ENCODE measurements at places on chromosomes 7 and 10.

GRCh38 chr7:31083210-31083786, 31.2 kb downstream of the ADCYAP1R1 start:
- DNase-seq = no peak

DNA sequence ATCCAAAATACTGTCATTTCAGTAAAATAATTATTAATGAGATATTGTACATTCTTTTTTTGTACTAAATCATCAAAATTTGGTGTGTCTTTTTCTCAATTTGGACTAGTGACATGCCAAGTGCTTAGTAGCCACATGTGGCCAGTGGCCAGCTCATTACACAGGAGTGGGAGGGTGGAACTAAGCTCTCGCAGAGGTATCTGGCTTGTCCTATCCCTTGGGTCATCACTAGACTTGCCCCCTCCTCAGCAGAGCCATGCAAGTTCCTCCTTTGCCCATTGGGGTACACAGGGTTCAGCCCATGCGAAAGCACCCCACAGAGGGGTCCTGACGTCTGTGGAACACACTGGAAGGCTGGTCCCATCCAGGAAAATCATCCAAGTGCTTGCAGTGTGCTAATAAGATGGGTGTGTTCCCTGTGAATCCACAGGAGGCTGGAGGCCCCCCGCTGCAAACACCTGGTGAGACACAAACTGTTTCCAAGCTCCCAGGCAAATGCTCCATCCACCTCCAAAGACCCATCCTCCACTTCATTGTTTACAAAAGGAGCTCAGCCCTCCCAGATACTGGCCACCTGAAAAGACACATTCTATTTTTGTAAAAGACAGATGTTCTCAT, 1.3 kb downstream of the ARHGAP22 start:
- no peak for DNase-seq

DNA sequence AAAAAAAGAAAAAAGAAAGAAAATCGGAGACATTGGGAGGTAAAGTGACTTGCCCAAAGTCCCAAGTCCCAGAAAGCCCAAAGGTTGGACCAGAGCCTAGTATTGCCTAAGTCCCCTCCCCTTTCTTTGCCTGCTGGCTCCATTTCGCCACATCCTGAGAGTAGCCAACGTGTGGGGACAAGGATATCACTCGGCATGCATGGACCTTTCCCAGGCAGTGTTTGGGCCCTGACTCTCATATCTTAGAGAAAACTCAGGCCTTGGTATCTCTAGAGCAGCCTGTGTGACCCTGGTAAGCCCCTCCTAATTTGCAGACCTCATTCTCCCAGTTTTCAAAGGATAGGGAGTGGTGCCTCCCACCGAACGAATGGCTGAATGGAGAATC, 294.2 kb upstream of the ZMIZ1 start:
- DNase-seq = no peak

DNA sequence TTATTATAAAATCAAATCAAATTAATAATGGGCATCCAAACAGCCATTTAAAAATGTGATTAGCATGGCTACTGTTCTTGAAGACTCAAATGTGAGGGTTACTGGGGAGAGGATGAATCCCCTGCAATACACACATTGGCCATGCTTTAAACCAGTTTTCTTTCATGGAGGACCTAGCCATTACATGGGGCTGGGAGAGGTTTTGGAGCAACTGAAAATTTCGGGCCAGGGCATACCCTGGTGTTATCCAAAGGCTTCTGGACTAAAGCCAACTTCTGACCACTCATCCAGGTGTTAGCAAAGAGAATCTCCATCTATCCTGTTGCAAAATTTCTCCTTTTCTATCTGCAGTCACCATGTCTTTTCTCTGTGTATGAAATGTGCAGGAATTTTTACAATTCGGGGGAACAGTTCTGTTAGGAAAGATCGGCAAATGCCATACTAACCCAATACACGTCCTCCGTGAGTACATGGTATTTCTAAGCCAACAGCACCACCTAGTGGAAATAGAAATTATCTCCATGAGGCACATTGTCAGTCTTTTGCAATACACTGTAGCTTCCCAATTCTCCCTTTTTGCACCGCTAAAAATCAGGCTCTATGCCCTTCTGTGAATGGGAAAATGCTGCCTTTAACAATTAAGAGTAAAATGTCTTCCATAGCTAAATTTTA, 47.0 kb upstream of the ZNF107 start:
- peak; percentile 5 for DNase-seq

DNA sequence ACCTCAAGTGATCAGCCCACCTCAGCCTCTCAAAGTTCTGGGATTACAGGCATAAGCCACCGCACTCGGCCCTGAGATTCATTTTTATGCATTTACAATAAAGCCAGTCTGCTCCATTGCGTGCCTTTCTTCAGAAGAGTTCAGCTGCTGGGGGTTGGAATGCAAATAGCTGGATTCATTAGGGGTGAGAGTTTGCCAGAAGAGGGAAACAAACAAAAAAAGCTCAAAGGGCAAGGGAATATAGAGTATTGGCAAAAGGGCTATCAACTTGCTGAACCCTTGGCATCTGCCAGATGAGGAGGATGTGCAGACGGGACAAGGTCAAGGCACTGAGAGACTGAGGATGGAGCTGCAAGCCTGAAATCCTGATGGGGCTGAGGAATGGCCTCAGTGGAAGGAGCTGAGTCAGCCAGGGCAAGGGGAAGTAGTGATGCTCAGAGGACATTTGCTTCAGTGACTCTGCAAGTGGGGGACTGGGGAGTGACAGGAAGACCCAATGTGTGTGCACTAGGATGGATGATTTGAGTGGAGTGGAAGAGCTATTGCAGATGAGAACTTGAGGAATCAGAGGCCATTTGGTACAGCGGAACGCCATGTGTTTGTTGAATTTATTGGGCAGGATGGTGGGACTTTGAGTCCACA, 75.0 kb upstream of the ARMC3 start:
- DNase-seq = no peak

GRCh38 chr10:78178940-78179339, 145.3 kb downstream of the RPS24 start:
- DNase-seq = no peak

DNA sequence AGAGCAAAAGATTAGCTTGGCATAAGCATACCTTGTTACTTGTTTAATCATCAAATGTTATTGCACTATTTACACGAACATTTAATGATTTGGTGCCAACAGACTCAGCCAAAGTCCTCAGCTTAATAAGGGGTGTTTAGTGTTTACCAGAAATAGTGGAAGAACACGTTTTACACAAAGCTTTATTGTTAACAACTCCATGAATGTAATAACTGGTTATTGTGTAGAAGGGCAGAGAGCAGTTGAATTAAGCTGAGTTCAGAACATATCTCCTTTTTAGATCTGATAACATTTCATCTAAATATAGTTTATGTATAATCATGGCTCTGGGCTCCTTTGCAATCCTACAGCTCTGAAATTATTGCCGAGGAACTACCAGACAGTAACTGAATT, 99.1 kb downstream of the CABCOCO1 start:
- DNase-seq = no peak

DNA sequence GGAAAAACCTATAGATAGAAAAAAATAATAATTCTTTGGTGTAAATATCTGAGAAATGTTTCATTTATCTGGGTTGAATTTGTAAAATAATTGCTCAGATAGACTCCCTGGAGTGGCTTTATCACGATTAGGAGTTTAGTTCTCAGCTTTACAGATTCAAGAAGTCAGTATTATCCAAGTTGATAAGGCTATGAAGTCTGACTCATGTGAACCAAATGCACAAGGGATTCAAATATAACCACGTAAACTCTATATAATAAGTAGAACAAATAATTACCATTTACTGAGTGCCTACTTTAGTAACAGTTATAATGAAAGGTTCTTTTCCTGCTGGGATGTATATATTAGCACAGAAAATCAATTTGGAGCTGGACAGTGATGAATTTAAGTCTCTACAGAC, 290.4 kb downstream of the PRKG1 start:
- no peak for DNase-seq

DNA sequence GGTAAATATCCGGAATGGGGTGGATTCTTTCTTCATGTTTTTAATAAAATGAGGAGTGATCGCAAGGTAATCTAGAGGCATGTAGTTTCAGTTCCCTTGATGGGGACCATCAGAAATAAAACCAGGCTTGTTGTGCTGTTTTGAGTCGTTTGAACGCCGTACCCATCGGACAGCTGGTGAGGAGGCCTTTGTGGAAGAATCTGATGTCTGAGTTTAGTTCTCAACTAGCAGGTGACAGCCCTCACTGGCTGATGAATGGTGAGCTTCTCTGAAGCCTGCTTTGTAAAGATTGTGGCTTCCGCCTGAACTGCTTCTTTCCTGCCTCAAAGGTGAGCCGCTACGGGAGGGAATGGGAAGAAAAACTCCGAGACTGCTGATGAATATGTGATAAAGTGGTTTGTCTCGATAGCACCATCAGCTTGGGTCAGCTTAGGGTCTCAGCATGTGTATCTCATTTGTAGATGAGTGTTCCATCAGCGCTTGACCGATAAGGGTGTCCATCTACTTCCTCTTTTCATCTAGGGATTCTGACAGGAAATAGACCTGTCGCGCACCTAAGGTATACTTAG, 977 bp downstream of the TMEM248 start:
- DNase-seq = no peak

GRCh38 chr10:75498884-75499350, 67.5 kb downstream of the LRMDA start:
- DNase-seq = no peak

DNA sequence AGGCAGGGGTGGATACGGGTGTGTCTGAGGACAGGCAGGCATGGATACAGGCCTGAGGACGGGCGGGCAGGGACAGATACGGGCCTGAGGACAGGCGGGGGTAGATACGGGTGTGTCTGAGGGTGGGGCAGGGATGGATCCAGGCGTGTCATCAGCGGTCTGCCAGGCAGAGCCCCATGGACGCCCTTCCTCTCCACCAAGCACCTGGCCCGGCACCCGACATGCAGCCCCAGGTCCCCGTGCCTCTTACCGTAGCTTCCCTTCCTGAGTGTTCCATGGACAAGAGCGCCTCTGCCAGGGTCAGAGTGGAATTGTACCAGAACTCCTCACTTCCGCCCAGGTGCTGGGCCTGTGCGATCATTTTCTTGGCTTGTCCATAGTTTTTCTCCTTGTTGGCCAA, 74.6 kb upstream of the NKX6-2 start:
- no peak for DNase-seq

GRCh38 chr10:23945845-23946244, 263.1 kb upstream of the KIAA1217 start:
- DNase-seq = no peak

All from GM06990 (cell line).